ENCODE measurements at places on chromosomes 5 and 9.
A peak's percentile ranks its signal among the peaks of the same experiment; 100 is the strongest.

- no peak for DNase-seq
Observed at GRCh38 chr9:68914751-68915150, 99.2 kb downstream of the PRKACG start.

DNA sequence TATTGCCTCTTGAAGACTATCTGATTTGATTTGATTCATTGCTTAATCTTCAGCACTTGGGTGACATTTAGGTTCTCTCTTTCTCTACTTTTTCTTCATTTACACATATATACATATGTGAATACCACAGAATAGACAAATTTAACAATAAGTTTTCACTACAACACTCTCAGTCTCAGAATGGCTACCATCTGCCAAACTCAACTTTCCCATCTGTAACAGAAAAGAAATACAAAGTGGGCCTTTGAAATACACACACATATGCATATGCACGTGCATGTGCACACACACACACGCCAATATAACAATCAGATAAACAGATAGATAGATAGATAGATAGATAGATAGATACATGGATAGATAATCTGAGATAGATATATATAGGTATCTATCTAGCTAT is 762.8 kb upstream of the NUDT12 start:
- DNase-seq, result no peak

- peak; percentile 22 for DNase-seq
Observed at GRCh38 chr5:89421035-89421434, 538.1 kb upstream of the MEF2C start.

DNA sequence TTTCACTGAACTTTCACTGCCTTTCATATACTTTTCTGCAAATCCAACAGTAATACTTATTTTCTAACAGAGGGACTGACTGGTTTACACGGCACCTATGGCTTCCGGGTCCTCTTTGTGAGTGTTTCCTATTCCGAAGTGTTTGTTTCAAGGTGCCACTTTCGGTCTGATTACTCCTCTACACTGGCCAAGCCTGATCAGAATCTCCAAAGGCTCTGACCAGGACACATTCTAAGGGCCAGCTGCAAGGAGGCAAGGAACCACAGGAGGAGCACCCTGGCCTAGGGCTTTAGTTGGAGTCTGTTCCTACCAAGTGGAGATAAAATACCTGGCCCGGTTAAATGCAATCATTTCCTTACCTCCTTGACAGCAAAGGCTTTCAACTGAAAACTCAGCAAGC is 132.1 kb downstream of the GLIS3 start:
- DNase-seq, result no peak

GRCh38 chr9:27247756-27248155 is 49.2 kb downstream of the EQTN start:
- DNase-seq, result peak; percentile 61

DNA sequence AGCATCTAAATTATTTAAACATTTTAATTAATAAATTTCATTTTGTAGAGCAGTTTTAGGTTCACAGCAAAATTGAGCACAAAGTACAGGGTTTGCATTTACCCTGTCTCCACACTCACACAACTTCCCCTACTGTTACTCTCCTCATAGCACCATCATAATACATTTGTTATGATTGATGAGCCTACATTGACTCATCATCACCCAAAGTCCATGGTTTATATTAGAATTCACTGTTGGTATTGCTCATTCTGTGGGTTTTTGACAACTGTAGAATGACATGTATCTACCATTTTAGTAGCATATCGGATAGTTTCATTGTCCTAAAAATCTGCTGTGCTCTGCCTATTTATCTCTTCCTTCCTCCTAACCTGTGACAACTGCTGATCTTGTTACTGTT is 411.1 kb upstream of the MPDZ start:
- peak; percentile 36 for DNase-seq

GRCh38 chr9:14585730-14586473 is 107.3 kb downstream of the ZDHHC21 start:
- no peak for DNase-seq

GRCh38 chr9:117720555-117720954 is 16.4 kb downstream of the TLR4 start:
- no peak for DNase-seq

- no peak for DNase-seq
Observed at GRCh38 chr9:13264788-13265187, 14.7 kb downstream of the MPDZ start.

- no peak for DNase-seq
Observed at GRCh38 chr5:153818626-153819025, 220.1 kb downstream of the FAM114A2 start.

GRCh38 chr5:75824323-75824722 is 107.1 kb upstream of the POC5 start:
- DNase-seq, result no peak

DNA sequence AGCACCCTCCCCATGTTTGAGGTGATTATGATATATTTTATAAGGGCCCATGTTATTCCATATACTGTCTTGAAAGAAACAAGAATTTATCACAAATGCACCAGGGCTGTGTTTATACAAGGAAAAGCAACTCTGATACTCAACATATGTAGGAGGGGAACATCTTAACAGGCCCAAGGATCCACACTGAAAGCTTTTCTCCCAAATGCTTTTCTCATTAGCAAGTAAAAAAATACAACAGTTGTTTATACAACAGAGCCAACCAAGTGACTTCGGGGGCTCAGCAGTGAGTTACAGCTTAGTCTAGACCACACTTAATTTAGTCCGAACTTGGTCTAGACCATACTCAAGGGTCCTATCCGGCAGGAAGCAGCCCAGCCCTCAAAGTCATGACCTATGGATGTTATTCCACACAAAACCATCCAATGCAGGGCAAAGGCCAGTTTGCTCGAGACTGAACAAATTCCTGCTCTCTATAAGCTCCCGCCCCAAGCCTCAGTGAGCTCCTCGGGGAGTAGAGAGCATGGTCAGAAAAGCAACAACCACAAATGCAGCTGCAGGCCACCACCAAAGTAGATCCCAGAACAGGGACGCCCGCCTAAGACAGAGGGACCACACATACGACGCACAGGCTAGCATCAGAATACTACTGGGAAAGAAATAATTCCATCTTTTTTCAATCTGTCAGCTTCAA is 6.8 kb downstream of the GZMK start:
- DNase-seq, result no peak

DNA sequence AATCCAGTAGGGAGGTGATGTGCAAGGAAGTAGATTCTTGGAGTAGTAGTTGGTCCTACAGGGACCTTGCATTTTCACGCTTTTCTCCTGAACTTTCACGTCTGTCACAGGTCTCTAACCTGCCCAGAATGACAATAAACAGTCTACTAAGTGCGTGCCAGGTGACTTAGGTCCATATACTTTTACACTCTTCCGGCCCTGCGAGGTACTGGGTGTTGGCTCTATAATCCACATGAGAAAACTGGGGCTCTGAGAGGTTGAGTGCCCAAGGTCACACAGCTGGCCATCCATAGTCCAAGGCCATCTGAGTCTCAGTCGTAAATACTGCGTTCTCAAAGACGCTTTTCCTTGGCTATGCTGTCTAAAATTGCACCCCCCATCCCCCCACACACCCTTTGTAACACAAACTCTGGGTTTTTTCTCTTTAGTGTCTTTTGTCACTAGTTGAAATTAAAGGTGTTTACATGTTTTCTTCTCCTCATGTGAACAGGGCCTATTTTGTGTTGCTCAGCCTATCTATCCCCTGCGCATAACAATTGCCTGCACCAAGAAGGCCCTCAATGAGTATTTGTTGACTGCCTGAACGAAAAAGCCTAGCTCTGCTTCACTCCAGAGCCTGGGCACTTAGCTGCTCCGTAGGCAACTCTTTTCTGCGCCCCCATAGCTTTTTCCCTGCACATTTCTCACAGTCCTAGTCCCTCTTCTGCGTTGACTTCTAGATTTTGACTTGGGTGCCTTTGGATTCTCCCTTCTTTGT is 943 bp downstream of the SFXN1 start:
- no peak for DNase-seq

GRCh38 chr9:109442716-109443115 is 55.4 kb downstream of the PTPN3 start:
- no peak for DNase-seq

- DNase-seq, result no peak
Observed at GRCh38 chr9:126559296-126559695, 54.4 kb upstream of the LMX1B start.

GRCh38 chr5:75058986-75059535 is 6.7 kb upstream of the GCNT4 start:
- DNase-seq, result no peak

DNA sequence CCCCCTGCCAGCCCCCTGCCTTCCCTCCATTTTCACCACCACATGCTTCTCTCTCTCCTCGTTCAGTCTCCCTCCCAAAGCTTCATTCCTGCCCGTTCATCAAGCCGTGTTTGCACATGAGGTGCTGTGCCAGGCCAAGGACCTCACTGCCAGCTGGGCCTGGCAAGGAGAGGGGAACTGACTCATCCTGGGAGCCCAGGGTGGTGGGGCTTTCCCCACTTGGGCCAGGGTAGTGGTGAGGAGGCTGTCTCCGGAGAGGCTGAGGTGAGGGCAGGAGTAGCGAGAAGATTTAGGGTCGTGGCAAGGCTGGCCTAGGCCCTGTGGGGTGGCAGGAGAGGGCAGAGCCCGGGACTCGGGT is 30.4 kb upstream of the NOTCH1 start:
- DNase-seq, result no peak

DNA sequence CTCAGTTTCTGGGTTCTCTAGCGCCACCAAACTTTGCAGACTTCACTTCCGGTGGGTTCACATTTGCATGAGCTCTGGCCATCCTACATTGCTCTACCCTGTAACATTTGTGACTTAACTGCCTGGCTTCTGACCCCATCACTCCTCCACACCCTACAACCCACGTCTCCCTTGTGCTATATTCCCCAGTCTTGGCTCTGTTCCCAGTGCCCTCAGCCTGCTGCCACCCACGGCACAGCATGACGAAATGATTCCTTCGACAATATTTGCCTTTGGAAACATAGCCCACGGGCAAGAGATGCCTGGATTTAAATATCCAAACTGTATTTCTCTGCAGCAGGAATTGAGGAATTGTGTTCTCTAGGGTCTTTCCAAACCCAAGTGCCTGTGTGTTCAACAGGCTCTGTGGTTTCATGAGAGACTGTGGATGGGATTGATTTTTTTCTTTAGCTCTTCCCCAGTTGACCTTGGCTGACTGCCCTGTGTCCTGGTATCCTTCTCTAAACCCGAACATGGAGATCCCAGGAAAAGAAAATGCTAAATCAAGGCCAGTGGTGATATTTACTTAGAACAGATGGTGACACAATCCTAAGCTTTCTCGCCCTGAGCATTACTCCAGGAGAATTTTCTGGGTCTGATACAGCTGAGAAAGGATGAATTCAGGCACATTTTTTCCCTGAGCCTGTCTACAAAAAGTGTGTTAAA is 44.4 kb upstream of the GRIA1 start:
- DNase-seq, result peak; percentile 1

DNA sequence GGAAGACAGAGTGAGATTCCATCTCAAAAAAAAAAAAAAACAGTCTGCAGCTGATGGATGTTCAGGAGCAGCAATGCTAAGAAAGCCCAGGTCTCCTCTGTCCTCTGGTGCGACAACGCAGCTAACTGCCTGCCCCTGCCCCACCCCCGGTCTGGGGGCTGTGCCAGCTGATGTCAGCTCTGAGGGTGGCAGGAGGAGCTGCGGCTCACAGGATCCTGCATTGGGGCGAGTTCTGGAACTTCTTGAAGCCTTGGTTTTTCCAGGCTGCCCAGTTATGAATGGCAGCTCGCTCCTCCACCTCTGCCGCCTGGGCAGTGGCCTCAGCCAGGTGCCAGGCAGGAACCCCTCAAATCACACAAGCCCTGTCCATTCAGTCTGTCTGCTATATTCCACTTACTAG is 113.5 kb downstream of the ROR2 start:
- DNase-seq, result no peak

DNA sequence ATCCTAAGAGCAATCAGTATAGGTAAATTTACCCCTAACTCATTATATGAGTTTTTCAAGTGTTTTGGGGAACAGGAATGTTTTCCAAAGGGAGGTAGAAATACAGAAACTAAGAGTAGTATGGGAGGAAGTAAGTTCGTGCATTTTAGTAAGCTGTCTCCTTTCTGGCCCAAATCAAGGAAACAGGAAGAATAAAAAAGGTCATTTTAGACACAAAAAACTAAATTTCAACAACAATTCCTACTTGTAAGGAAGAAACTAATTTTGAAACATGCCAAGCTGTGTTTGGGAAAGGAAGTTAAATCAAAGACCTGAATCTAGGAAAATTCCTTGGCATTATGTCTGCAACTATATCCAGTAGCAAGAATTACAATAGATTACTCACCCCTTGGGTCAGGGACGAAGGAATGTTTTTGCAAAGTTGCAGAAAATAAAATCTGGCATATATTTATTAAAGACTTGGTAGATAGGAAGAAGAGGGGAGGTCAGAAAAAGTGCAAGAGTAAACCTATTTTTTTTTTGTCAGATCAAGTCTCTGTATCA is 6.5 kb upstream of the RPS6 start:
- no peak for DNase-seq

GRCh38 chr9:89361816-89362646 is 43.7 kb downstream of the SECISBP2 start:
- DNase-seq, result no peak

DNA sequence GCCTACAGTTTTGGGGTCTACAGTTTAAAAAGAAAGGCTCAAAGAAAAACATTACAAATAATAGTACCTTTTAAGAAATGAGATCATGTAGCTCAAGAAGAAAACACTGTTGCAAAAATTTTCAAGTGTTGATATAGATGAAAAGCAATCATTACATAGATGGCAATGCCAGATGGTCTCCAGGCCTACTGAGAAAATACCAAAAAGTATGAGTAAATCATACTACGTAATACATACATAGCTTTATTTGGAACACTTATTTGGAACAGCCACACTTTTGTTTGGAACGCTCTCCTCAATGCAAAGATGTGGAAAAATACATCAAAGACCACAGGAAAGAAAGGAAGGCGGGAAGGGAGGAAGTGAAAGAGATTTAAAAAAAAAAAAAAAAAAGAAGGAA is 44.1 kb downstream of the MARCHF11 start:
- no peak for DNase-seq

DNA sequence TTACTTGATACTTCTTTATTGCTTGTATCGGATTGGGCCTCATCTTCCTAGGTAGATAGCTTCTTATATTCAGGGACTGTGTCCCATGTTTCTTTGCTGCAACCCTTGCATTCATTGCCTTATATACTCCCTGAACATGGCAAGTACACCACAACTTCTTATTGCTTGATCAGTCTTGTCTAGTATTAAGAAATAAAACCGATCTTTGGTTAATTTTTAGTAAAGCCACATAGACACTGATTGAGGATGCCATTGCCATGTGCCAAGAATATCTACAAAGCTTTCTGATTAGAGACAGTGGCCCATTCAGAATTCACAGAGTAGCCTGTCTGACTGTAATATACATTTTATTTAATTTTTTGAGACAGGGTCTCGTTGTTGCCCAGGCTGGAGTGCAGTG is 34.7 kb upstream of the ANKRD55 start:
- no peak for DNase-seq

DNA sequence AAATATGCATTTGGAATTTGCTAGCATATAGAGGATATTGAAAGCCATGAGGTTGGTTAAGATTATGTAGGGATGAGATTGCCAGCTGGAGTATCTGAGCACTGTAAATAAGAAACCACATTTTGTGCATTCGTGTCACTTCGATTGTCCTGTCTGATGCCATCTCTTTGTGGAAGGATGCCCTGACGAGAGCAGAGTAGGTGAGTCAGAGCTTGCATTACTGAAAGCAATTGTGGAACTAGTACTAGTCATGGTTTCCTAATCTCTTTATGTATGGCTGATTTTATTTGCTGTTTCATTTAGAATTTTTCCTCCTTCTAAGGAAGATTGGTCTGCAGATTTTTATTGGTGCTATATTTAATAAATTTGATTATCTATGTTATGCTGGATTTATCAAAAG is 14.5 kb upstream of the TAS2R1 start:
- no peak for DNase-seq
